Peyer's patch (tissue), 4 donors: ENCODE measurements at places on chromosomes 4 and X.

- DNase-seq, result no peak
These were observed 37.8 kb downstream of the SPCS3 start for GRCh38 chr4:176357359-176358082.

DNA sequence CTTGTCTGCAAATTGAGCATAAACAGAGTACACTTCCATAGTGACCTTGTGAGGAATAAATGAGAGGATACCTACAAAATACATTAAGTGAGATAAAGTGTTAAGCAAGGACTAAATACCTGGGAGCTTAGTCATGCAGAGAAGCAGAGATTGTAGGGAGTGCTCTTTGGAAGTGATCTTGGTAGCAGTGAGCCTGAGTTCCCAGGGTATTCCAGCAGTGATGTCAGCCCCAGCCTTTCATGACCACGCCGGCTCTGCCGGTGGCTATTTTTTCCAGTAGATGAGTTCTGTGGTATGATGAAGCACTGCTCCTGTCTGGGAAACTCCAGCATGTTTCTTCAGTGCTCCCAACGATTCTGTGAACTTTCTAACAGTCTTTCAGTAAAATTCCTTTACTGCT is 391.5 kb upstream of the IGFBP7 start:
- DNase-seq, result no peak

- DNase-seq, result no peak
These were observed 49.6 kb downstream of the TBC1D14 start for GRCh38 chr4:6959261-6959660.

DNA sequence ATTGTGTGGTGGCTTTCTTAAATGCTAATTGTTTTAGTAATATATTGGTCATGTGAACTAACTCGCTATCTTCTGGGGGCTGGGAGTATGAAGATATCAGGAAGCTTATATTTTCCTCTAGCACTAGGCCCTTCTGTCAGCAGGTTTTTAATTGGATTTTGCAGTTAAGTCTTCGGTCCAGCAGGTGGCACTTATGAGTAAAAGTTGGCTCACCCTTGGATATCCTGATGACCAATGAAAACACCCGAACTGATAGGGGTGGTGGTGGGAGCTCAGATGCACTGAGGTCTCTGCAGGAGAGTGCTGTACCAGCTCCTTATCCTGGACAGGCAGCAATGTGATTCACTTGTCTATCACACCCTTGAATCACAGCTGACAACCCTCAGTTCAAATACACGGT is 1365.8 kb upstream of the DIAPH2 start:
- DNase-seq, result no peak

GRCh38 chr4:18722748-18723191 is 701.2 kb upstream of the LCORL start:
- DNase-seq, result no peak

- DNase-seq, result no peak
These were observed 156.2 kb upstream of the SLC7A11 start for GRCh38 chr4:138398322-138398721.

- no peak for DNase-seq
These were observed 1452.6 kb downstream of the PCDH7 start for GRCh38 chr4:32172761-32173160.

- no peak for DNase-seq
These were observed 600 bp upstream of the HEPH start for GRCh38 chrX:66163447-66163846.

DNA sequence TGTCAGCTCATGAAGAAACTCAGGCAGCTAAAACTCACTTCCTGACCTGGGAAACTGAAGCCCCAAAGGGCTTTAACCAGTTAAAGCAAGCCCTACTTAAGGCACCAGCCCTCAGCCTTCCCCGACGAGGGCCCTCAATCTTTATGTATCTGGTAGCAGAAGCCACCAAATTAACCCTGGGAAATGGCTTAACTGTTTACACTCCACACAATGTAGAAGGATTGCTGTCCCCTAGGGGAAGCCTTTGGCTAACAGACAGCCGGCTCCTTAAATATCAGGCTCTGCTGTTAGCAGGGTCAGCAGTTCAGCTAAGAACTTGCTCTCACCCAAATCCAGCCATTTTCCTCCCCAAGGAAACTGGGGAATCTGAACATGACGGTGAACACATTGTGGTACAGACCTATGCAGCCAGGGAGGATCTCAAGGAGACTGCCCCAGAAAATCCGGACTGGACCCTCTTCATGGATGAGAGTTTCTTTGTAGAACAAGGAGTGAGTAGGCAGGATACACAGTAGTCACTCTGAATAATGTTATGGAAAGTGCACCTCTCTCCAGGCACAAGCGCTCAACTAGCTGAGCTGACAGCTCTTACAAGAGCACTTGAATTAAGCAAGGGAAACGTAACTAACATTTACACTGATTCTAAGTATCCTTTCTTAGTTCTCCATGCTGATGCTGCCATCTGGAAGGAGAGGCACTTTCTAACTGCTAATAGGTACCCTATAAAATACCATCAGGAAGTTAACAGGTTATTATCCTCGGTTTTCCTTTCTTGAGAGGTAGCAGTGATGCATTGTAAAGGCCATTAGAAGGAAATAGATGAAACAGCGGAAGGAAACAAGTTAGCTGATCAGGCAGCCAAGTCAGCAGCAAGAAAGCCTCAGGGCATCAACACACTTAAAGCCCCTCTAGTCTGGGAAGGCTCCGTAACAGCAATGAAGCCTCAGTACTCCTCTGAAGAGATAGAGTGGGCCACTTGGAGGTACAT is 9.6 kb upstream of the NAF1 start:
- no peak for DNase-seq

- DNase-seq, result peak; percentile 62
These were observed 28.1 kb downstream of the SLC25A43 start for GRCh38 chrX:119427024-119427794.

DNA sequence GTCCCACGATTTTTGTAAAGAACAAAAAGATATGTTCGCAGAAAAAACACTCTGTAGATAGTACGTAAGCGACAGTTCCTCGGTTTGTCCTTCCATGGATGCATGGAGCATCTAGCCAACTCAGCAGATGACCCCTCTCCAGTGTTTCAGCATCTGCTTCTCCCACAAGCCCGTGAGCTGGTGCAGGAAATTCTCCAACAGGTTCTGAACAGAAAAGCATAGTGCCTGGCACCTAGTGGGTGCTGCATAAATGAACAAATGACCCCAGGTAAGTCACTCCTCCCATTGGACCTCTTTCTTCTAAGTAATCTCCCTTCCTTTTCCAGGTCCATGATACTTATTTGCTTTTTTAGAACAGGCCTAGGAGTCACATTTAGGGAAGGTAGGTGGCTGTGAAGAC is 966 bp upstream of the KIAA0232 start:
- peak; percentile 45 for DNase-seq
